ENCODE measurements at places on chromosomes 3 and 15. TPM values are rescaled to one million over a fixed set of nuclear protein-coding genes. Genes with fewer than 3 reads are reported as not detected.

The SCAMP5 gene
- total RNA-seq, result 1.8 TPM

The CA12 gene
- total RNA-seq, result 5.0 TPM

The GOLGA6L4 gene
- total RNA-seq, result under 0.01 TPM

- no peak for DNase-seq
Observed at GRCh38 chr3:148428862-148429605, 268.7 kb upstream of the AGTR1 start.

GRCh38 chr15:91142946-91143345 is 42.9 kb downstream of the SV2B start:
- no peak for DNase-seq

- DNase-seq, result no peak
Observed at GRCh38 chr15:81685237-81685636, 311.2 kb upstream of the TMC3 start.

DNA sequence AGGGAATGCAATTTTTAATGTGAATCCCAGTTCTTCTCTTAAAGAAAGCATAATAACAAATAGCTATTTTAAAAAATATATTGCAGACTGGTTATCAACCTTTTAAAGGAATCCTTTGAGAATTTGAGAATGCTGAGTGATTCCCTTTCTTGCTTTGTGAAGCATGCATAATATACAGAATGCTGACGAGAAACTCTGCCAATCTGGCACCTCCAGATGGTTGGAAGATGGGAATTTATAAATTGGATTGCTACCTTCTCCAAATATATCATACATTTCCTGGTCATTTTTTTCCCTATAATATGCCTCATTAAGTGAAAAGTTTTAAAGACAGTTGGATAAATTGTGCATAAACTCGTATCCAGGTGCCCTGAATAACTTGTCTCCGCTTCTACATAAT is 333.9 kb upstream of the ARPP21 start:
- no peak for DNase-seq

GRCh38 chr15:90716317-90716975 is 700 bp upstream of the BLM start:
- no peak for DNase-seq

- peak; percentile 0 for DNase-seq
Observed at GRCh38 chr3:126104742-126105605, 21.1 kb upstream of the SLC41A3 start.

- no peak for DNase-seq
Observed at GRCh38 chr3:128551867-128552266, 58.9 kb upstream of the GATA2 start.

DNA sequence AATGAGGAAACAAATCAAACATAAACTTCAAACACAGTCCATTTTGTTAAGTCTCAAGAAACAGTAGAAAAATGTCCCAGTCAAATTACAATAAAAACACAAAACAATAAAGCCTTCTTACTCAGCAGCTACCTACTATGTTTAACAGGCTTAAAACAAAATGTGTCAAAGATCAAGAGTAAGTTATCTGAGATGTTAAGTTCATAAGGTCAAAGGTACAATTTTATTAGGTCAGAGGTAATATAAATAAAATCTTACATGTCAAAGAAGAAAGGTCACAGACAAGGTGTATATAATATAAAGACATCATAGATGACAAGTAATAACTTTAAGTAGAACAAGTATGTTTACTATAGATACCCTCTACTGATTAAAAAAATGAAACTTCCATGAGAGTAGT is 208.3 kb downstream of the SCAPER start:
- no peak for DNase-seq

DNA sequence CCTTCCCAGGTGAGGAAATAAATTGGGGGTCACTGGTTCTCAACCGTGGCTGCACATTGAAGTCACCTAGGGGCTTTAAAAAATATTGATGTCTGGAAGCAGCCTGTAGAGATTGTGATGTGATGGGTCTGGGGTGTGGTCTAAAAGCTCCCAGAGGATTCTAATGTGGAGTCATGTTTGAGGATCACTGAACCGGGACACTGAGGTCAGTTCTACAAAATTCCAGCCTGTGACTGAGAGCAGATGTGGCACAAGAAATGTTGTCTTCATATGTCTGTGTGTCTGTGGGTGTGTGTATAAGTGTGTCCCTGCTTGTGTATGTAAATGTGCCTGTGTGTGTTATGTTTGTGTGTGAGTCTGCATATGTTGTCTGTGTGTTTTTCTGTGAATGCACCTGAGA is 79.9 kb downstream of the TLE3 start:
- DNase-seq, result no peak

- peak; percentile 39 for DNase-seq
Observed at GRCh38 chr15:68298882-68299381, 21.4 kb downstream of the FEM1B start.

Data from Daoy (cell line).